ENCODE measurements at places on chromosomes 7 and 10.

- no peak for DNase-seq
Observed at GRCh38 chr7:91894781-91895480, 14.4 kb upstream of the MTERF1 start.

GRCh38 chr10:63157845-63158624 is 24.9 kb downstream of the NRBF2 start:
- peak; percentile 86 for DNase-seq

DNA sequence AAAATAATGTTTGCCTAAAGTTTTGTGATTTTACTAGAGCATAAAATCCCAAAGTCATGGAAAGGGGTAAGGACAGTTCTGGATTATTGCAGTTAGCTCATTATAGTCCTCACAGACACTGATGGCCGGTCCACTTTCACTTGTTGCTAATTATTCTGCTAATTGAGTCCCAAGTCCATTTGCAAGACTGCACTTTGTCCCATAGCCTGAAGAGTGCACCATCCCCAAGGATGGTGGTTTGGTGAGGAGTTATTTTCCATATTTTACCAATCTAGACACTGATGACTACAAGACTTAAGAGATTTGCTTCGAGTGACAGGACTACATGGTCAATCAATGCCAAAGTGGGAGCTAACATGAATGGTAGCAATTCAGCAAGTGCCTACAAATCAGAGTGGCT is 181.8 kb upstream of the CACNA2D1 start:
- no peak for DNase-seq

- DNase-seq, result no peak
Observed at GRCh38 chr7:117085275-117085674, 132.0 kb downstream of the ST7 start.

DNA sequence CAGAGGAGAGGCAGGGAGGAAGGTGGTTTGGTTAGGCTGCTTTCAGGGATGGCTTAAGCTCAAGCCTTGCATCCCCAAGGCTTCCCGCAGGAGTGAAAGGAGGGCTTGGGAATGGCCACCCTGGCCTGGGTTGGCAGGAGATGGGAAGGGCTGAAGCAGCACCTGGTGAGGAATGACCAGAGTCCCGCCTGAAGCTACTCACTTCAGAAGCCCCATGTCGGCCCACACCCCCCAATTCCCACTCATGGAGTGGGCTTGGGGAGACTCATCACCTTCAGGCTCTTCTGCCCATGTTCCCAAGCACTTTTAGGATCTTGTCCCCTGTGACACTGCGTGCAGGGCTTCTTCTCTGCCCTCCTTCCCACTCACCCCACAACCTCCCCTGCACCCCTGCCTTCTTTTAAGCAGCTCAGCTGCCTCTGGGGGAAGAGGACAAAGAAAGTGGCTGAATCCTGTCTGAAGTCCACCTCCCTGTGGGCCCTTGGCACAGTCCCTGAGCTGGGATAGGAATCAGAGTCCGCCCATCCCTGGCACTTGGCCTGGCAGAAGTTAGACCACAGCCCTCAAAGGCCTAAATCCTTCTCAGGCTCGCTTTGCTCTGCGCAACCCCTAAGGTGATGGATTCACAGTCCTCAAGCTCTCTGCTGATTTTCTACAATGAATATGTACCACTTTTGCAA is 16.5 kb downstream of the RGR start:
- DNase-seq, result no peak
